ENCODE measurements at places on chromosomes 16 and 17.

GRCh38 chr16:80875616-80876015 is 71.2 kb upstream of the CDYL2 start:
- no peak for DNase-seq

GRCh38 chr17:56815711-56816110 is 18.0 kb downstream of the C17orf67 start:
- DNase-seq: no peak

DNA sequence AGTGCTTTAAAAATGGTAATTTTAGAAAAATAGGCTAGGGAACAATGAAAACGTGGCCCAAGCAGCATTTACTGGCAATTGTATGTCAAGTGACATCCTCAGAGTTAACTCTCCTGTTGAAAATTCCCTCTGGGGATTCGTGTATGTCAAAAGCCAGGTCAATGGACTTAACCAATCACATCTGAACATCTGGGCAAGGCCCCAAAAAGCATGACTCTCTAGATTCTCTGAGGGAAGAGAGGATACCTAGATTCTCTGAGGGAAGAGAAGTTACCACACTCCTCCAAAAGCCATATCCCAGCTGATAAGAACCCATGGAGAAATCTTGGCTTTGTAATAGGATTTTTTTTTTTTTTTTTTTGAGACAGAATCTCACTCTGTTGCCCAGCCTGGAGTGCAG is 23.5 kb downstream of the NFE2L1 start:
- DNase-seq: no peak

DNA sequence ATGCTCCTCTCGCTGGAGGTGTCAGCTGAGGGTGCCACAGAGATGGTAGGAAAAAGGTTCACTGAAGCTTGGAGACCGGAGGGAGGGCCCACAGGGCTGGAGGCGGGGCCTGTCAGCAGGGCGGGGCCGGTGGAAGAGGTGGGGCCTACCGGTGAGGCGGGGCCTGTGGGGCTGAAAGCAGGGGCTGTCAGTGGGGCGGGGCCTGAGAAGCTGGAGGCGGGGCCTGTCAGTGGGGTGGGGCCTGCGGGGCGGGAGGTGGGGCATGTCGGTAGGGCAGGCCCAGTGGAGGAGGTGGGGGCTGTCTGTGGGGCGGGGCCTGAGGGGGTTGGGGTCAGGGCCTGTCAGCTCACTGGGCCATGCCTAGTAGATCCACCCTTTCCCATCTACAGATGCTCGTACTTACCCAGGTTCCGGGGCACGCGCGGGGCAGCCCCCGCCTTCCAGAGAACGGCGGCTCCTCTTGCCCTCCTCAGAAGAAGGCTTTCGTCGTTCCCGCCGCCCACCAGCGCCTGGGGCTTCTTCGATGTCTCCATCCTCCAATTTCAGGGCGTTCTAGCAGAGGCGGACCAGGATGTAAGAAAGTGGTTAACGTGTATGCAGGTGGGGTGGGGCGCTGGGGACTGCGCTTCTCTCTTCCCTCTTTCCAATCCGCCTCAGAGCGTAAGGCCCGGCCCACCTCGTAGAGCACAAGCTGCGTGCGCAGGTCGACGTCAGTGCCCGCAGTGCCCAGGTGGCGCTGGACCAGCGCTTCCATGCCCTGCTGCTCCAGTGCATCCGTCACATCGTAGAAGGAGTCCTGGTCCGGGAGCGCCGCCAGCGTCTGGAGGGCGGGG is 9.8 kb downstream of the TMEM208 start:
- peak; percentile 17 for DNase-seq

DNA sequence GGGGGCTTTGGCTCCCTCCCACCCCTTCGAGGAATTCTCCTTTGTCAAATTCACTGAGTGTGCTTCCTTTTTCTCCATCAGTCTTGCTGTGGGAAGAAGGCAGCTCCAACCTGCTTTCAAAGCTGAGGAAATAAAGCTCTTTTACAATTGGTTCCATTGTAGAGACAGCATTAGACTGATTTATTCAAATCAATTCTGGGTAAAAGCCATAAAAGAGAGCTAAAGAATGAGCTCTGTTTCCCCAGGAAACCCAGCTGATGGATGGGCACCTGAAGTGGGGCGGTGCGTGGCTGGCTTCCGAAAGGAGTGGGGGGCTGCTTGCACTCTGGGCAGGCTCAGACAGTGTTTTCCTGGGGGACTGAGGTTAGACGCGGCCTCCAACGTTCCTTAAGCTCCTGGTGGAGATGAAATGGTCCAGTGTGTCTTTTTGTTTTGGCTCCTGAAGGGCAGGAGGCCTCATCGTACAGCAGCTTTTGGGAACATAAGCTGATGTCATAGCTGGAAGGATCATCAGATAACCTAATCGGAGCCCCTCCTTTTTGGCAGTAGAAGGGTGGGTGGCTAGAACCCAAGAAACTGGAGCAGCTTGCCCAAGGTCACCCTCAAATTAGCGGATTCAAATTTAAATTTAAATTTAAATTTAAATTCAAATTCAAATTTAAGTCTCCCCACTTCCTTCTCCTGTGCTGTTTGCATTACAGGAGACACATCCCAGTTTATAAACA is 128.5 kb upstream of the EEF2KMT start:
- DNase-seq: no peak

DNA sequence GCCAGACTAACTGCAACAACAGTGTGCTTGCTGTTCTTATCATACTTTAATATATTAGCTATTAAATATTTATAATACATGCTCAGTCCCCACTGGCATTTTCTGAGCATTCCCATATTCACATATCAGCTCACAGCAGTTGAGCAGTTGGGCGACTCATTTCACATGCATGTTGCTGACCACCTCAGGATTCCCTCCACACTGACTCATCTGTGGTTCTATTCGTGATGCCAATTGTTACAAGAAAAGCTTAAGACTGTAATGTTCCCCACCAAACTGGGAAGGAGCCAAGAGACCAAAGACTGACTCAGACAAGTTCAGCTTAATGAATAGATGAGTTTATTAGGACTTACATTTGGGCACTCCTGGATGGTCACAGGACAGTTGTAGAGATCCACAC is 100.3 kb upstream of the KIF2B start:
- DNase-seq: peak; percentile 100

DNA sequence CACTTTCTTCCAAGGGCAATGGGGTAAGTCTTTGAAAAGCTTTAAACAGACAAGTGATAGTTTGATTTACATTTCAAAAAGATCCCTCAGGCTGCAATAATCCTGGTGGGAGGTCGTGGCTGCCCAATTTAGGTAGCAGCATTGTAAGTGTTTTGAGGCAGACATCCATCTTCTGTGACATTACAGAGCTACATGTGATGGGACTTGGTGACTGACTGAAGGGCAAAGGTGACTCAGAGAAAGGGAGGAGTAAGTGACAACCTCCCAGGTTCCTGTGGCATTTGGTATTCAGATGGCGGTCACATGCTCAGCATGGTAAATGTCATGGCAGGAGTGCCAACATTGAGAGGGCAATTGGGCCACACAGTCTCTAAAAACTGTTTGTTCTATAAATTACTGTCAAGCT is 26.5 kb downstream of the STAT3 start:
- DNase-seq: peak; percentile 49

DNA sequence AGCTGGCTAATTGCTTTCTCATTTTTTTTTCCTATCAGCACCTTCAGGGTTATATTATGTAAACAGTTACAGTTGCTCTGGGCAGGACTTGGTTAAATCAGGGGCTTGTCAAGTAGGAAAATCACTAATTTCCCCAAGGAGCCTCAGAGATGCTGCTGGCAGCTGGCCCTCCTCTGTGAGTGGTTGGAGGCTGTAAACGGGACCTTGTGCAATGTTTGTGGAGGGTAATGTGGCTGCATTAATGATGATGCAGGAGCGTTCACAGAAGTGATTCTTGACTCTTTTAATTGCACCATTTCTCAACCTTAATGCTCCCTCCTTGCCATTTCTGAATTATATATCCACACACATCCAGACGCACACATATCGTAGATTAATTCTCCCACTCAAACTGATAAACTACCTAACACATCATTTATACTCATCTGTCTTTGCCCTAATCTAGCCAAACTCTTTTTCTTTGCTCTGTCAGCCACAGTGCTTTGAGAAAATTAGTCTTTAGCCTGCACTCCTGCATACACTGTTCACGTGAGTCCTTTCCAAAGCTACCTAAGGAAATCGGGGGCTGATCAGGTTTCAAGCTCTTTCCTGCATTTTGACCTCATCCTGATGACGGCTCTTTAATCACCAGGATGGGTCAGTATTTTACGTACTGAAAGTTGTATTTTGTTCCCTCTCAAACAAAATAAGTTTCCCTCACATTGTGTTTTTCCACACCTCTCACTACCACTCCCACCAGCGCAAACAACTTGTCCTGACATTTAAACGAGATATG is 154.4 kb upstream of the PIRT start:
- DNase-seq: no peak

GRCh38 chr17:69470702-69471101 is 56.2 kb downstream of the MAP2K6 start:
- DNase-seq: no peak

GRCh38 chr17:42698736-42699414 is 16.5 kb downstream of the CNTNAP1 start:
- no peak for DNase-seq

DNA sequence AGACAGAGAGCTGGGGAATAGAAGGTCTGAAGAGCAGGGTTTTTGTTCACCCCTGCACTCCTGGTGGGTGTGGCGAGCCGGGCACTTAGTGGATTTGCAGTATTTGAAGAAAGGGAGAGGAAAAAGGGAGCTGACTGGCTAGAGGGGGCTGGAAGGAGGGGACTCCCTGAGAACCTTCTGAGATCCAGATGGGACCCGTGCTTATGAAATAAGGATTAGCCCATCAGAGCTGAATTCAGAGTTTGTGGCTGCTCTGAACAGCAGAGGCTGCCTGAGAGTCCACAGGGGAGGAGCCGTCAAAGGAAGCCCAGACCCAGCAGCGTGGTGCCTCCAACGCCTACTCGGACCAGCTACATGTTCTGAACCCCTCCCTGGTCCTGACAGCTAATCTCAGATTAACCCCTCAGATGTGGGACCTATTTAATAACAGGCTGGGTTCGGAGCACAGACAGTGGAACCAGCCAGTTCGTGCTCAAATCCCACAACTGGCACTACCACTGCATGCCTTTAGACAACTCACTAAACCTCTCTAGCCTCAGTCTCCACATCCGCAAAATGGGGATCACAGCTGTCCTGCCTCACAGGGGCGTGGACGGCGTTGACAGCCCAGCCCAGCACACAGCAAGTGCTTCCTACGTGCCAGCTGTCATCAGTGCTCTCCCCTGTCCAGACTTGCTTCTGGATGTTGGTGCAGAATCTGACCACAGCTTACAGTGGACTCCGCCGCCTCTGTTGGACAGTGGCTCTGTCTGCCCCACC is 70.6 kb downstream of the DYNLRB2 start:
- no peak for DNase-seq

GRCh38 chr17:77608431-77608830 is 350.1 kb upstream of the TNRC6C start:
- no peak for DNase-seq

- DNase-seq: peak; percentile 16
Observed at GRCh38 chr16:53159781-53160436, 105.1 kb downstream of the CHD9 start.

All from RCC 7860 (cell line).